Type B pancreatic cell (in vitro differentiated cells): ENCODE measurements at places on chromosomes 2 and 18. TPM values are rescaled to one million over a fixed set of nuclear protein-coding genes. Genes with fewer than 3 reads are reported as not detected.

Gene SCN7A
- total RNA-seq: 1.8 and 2.8 TPM in 2 replicates

- no peak for DNase-seq
These were observed 158.9 kb upstream of the SLC14A2 start for GRCh38 chr18:45456090-45457021.

- no peak for DNase-seq
These were observed 7.7 kb upstream of the KLF11 start for GRCh38 chr2:10035633-10036032.

Gene IL1R2
- 0.48 and 1.2 TPM in 2 replicates for total RNA-seq
